ENCODE measurements at places on chromosomes 12 and 14.

- no peak for DNase-seq
Observed at GRCh38 chr12:619346-619745, 43.9 kb downstream of the NINJ2 start.

GRCh38 chr12:52349196-52349595 lies 18.1 kb downstream of the KRT85 start:
- no peak for DNase-seq

GRCh38 chr12:20950248-20950647 lies 139.7 kb downstream of the SLCO1B3 start:
- DNase-seq: no peak

- DNase-seq: no peak
Observed at GRCh38 chr14:74586681-74587362, 25.2 kb downstream of the LTBP2 start.

All from stimulated activated CD8-positive, alpha-beta memory T cell treated with anti-CD3 and anti-CD28 coated beads, Interleukin-4, amount 100 ng/mL, for 1 hour (primary cell).